DND-41 (cell line): ENCODE measurements at places on chromosomes 11 and 22.

- no peak for DNase-seq
- H3K4me3 ChIP-seq = no peak overlapping the region
- peaks cover 32% of the 10 kb centered on the region for H3K36me3 ChIP-seq
- H3K4me1 ChIP-seq = peaks cover 37% of the 10 kb centered on the region
- no peaks in the 10 kb centered on the region for H3K27me3 ChIP-seq
Measured at GRCh38 chr11:114442536-114442935, 3.3 kb downstream of the REXO2 start.

DNA sequence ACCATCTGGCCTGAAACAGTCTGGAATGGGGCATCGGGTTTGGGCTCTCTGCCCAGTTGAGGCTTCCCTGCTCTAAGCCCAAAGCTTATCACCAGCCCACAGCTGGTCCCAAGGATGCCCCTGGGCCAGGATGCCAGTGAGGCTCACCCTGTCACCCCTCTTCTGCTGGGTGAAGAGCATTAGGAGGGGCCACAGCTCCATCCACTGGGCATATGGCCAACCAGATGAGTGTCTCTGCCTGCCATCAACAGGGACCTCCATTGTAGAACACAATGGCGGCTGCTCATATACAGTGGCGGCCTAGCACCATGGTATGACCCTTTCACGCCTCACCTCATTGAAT lies 5.6 kb downstream of the CHST1 start:
- peaks cover 78% of the 10 kb centered on the region for H3K4me1 ChIP-seq
- H3K27ac ChIP-seq = no peak overlapping the region
- DNase-seq = no peak

DNA sequence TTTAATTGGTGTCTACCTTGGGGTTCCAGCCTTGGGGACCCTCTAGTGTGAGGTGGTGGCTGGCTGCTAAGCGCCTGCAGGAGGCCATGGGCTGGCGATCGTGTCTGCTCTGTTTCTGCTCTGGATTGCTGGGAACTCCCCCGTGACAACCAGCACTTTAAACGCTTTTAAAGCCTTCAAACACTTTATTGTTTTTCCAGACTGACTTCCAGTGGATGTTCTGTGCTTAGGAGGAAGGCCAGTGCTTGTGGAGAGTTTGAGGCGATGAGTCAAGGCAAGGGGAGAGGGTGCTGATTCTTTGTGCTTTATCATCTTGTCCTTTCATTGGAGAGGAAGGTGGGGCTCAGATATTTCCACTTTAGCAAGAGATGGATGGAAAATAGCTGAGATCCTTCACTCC lies 81.6 kb downstream of the FLI1 start:
- peaks cover 94% of the 10 kb centered on the region for H3K36me3 ChIP-seq
- no peaks in the 10 kb centered on the region for H3K27me3 ChIP-seq
- H3K4me1 ChIP-seq = 0 out of 2 replicates have a peak, but pooled peaks cover 7% of the 10 kb centered on the region
- no peak for DNase-seq
- no peak overlapping the region for H3K27ac ChIP-seq
- H3K4me3 ChIP-seq = no peak overlapping the region

DNA sequence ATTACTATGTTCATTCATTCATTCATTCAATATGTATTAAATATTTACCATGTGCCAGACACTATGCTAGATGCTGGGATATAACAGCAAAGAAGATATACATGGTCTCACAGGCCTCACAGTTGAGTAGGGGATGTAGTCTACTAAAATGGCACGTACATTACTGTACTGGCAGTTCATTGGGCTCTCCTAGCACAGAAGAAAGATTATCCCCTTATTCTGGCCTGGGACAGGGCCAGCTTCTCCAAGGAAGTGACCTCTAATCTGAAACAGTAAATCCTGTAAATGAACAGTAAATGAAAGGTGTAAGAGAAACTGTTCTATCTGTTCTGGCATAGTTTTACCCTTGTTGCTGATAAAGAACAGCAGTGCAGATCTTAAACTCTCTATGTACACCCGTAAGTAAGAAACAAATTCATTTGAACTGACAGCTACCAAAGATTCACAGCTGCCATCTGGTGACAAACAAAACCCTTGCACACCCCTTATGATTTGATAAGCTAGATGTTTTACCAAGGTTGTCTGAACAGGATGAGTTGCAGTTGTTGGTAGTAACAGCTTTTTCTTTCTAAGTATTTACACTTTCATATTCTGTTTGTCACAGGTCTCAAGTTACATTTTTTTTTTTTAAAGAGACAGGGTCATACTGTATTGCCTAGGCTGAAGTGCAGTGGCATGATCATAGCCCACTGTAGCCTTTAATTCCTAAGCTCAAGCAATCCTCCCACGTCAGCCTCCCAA lies 263.1 kb downstream of the TMEM135 start:
- peaks cover 6% of the 10 kb centered on the region; the same call in 1 of the 2 replicates for H3K36me3 ChIP-seq
- H3K27me3 ChIP-seq = no peaks in the 10 kb centered on the region
- no peaks in the 10 kb centered on the region for H3K4me1 ChIP-seq
- no peak overlapping the region for H3K27ac ChIP-seq
- no peak for DNase-seq
